ENCODE measurements at places on chromosomes 5 and 9.

GRCh38 chr5:133642153-133642722 lies 29.9 kb upstream of the FSTL4 start:
- no peak for DNase-seq

GRCh38 chr9:120187758-120188157 lies 392.2 kb downstream of the CDK5RAP2 start:
- no peak for DNase-seq

DNA sequence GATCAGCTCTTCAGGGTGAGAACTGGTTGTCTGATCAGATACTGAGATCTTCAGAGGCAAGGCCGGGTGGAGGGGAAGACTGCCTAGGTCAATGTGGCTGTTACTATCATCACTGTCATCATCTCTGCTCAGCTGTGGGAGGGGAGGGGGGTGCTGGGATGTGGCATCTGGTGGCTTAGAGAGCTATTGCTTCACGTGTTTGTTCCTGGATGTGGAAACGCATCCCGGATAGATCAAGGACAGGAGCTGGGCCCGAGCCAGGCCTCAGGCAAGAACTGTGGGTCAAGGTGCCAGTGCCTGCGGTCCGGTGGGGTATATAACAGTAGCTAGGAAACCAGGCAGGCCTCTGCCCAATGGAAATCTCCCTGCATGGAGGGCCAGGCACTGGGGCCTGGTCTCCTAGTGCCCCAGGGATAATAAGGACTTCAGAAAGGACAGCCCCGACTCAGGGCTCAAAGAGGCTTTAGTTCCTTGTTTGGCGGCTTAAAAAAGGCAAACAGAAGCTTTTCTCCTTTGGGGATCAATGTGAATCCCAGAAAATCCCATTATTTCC lies 30.3 kb upstream of the TIFAB start:
- DNase-seq: no peak

GRCh38 chr5:1783216-1783554 lies 16.5 kb downstream of the MRPL36 start:
- no peak for DNase-seq

GRCh38 chr9:135165756-135166519 lies 78.5 kb downstream of the OLFM1 start:
- no peak for DNase-seq

GRCh38 chr9:96025995-96026602 lies 150.6 kb downstream of the ERCC6L2 start:
- DNase-seq: no peak

DNA sequence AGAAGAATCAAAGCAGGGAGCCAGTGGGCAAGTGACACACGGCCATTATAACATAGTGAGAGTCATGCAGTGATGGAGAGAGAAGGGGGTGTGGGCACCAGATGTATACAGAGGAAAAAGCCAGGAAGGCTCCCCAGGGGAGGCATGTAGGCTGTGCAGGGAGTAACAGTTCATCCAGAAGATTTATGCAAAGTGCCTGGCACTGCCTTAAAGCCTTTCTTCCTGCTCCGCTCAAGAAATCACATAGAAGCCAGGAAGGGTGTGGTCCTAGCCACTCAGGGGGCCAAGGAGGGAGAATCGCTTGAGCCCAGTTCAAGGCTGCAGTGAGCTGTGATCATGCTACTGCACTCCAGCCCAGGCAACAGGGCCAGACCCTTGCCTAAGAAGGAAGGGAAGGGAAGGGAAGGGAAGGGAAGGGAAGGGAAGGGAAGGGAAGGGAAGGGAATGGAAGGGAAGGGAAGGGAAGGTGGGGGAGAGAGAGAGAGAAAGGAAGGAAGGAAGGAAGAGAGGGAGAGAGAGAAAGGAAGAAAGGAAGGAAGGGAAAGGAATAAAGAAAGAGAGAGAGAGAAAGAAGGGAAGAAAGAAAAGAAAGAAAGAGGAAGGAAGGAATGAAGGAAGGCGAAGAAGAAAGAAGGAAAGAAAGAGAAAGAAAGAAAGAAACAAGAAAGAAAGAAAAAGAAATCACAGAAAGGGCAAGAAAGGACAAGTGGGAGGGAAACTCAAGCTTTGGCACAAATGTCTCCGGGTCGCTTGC lies 89.8 kb downstream of the LHX2 start:
- no peak for DNase-seq

- DNase-seq: no peak
Observed at GRCh38 chr9:5786370-5787127, 46.4 kb downstream of the ERMP1 start.

DNA sequence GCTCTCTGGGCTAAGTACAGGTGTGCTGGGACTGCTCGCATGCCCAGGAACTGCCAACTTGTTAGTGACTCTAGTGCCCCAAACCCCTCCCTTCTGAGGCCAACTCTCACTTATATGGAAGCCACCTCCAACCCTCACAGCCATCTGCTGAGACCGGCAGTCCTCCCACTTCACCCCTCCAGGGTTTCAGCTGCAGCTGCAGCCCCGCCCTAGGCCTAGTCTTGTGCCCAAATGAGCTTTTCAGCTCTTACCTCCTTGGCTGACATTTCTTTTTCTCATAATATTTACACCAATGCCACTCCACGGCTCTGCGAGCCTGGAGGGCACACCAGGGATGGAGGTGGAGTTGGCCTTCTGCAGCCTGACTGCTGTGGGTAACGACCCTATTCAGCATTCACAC lies 166.6 kb downstream of the ROR2 start:
- no peak for DNase-seq

DNA sequence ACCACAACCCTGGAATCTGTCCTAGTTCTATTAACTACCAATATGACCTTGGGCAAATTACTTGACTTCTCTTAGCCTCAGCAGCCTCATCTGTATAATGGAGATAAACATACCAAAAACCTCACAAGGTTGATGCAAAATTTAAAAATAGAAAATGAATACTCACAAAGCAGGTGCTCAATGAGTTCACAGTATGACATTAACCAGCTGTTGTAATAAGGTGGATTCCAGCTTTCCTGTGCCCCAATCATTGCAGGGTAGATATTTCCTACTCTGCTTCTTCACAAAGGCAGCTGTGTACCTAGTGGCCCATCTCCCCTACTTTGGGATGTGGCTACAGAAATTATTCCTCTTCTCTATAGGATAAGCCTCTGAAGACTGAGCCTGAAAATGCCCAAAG lies 8.8 kb downstream of the HTR4 start:
- no peak for DNase-seq

GRCh38 chr9:77891128-77891800 lies 140.3 kb downstream of the GNAQ start:
- DNase-seq: no peak

GRCh38 chr5:7271435-7272084 lies 124.4 kb upstream of the ADCY2 start:
- no peak for DNase-seq

- DNase-seq: no peak
Observed at GRCh38 chr5:1304033-1304432, 9.2 kb upstream of the TERT start.

DNA sequence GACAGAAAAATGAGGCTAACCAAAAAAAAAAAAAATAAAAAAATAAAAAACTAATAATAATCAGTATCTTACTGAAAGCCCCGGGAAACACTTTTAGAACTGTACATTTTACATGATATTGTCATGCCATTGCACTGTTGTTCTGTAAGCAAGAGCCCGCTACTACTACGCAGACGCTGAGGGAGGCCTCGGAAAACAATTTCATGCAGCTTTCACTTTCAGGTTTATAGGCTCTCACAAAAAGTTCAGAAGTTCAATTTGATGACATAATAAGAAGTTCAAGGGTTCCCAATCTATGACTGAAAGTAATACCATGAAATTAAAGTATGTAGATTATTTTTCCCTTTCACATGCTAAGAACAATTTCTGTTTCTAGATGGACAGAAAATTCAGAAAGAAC lies 318.3 kb upstream of the ITGA1 start:
- no peak for DNase-seq

DNA sequence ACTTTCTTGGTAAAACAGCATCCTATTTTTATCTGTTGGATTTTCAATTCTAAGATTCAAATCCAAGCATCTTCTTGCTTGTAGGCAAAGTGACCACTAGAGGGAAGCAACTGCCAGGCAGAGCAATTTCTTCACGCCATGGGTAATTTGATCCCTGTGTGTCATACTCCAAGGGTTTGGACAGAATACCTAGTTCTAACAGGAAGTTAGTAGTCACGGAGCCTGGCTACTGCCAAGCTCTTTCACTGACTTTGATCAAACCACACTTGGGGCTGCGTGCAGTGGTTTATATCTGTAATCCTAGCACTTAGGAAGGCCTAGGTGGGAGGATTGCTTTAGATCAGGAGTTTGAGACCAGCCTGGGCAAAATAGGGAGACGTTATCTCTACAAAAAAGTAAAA lies 473.6 kb upstream of the TNC start:
- no peak for DNase-seq

DNA sequence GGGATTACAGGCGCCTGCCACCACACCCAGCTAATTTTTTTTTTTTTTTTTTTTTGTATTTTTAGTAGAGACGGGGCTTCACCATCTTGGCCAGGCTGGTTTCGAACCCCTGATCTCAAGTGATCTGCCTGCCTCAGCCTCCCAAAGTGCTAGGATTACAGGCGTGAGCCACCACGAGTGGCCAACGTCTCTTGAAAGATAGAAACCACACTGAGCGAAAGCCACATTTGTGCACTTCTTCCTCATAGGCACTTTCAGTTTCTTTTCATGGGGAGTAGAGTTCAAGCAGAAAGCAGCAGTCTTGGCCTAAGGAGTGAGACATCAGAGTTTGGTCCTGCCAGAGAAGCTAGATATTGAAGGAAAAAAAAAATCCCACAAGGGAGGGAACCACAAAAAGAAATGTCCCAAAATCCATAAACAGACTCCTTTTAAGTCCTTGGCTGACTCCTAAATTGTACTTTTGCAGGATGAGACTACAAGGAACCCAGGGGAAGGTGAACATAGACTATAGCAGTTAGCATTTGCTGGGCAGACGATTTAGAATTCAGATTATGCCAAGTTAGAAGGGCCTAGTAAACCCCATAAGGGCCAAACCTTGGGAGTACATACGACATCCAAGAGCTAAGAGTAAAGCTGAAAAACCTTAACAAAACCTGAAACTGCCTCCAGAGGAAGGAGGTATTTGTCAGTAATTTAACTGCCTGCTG lies 43.9 kb upstream of the GLIPR2 start:
- DNase-seq: no peak

DNA sequence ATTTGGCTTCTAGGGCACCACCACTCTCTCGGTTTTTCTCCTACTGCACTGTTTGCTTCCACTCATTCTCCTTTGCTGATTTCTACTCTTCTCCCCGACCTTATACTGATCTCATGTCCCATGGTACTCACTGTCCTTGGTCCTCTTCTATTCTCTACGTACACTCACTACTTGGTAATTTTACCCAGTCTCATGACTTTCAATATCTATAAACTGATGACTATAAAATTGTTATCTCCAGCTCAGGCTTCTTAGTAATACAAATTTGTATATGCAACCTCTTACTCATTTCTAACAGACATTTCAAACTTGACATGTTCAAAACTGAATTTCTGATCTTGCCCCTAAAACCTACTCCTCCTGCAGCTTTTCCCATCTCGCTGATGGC lies 4.1 kb downstream of the RAPGEF6 start:
- DNase-seq: no peak

DNA sequence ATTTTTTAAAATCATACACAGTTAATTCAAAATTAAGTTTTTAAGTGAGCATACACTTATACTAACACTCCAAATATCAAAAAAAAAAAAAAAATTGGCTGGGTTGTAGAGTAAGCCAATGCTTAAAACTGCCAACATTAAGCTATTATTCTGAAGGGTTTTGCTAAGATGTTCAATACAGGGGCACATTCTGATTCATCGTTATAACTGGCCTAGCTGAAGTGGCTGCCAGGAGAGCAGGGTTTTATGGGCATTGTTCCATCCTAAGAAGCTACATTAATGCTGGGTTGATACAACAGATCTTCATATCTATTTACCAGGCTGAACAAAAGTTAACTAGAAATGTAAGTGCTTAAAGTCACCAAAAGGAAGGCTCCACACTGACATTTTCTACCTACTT lies 13.4 kb downstream of the ELAVL2 start:
- no peak for DNase-seq

All from activated CD8-positive, alpha-beta memory T cell treated with anti-CD3 and anti-CD28 coated beads for 1 hour (primary cell).